ENCODE measurements at places on chromosomes 12 and 14.

DNA sequence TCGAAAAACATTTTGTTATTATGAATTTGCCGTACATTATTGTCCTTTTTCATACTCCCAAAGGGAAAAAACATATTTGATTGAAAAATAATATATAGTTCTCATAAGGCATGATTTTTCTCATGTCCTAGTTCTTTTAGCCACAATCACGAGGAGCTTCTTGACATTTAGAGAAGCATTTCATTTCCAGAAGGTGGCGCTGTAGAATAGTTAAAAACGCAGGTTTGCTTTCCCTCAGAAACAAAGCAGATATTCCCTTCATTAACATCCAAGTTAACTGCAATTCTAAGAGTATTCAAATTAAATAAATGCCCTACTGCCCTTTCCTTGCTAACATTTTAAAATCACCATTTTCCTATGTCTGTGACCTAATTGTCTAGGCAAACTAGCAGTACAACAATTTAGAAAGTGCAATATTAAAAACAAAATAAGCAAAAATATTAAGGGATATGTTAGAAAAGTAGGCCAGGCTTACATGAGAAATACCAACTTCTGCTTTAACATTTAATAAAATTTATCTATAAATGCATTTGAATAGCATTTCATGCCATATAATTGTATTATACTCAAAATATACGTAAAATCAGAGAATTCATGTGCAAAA, 10.9 kb upstream of the PIK3C2G start:
- peak; percentile 26 for DNase-seq

- no peak for DNase-seq
Observed at GRCh38 chr14:50734950-50735695, 67.0 kb upstream of the SAV1 start.

GRCh38 chr12:49043856-49044258, 16.7 kb downstream of the KMT2D start:
- DNase-seq, result no peak

DNA sequence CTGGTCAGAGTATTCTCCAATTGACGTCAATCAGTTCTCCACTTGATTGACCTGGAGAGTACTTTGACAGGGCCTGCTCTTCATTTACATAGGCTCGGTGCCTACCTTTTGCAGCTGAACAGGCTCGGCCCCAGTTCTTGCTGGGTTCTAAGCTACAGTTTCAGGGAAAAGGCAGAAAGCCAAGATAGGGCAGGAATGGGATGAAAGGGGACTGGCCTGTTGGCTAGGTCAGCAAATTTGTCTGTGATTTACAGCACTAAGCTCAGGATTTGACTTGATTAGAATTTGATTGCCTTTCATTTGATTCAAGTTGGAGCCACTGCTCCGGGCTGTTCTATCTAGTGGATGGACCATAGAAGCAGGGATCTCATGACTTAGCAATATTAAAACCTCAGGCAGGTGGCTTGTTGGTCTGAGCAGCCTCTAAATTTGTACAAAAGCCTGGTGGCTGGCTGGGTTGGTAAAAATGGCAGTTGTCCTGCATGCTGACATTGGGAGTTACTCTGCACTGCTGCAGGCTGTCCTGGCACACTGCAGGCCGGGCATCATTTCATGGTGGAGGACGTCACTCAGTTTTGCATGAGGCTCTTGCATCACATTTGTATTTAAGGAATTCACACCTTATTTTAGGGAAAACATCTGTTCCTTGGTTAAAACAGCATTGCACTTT, 71.8 kb downstream of the BICD1 start:
- DNase-seq, result no peak

- DNase-seq, result no peak
Observed at GRCh38 chr12:68899251-68899771, 33.7 kb downstream of the CPM start.

GRCh38 chr12:32002848-32003493, 43.8 kb downstream of the RESF1 start:
- DNase-seq, result no peak

GRCh38 chr14:29486132-29486531, 441.5 kb downstream of the PRKD1 start:
- DNase-seq, result no peak

GRCh38 chr14:64818151-64818550, 61.6 kb downstream of the SPTB start:
- DNase-seq, result no peak

GRCh38 chr12:3200814-3201233, 123.6 kb downstream of the TSPAN9 start:
- no peak for DNase-seq

- DNase-seq, result peak; percentile 96
Observed at GRCh38 chr12:113232840-113233585, 11.7 kb downstream of the TPCN1 start.

- DNase-seq, result no peak
Observed at GRCh38 chr14:102197317-102197853, 57.7 kb downstream of the WDR20 start.

GRCh38 chr14:59997449-59997848, 77.5 kb downstream of the LRRC9 start:
- DNase-seq, result peak; percentile 38

DNA sequence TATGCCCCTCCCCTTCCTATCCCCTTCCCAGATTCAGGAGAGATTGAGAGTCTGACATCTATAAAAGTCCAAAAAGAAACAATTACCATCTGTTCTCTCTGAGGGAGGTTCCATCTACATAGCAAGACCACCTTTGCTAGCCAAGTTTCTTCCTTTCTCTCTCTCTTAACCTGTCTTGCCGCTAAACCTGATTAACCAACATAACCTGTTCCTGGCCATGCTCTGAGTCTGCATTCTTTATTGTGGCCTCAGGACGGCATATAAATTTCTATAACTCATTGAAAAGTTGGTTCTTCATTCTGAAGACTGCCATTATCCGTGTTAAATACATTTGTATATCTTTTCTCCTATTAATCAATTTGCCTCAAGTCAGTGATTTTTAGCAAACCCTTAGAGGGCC, 594.0 kb downstream of the KCNH5 start:
- DNase-seq, result no peak

- peak; percentile 79 for DNase-seq
Observed at GRCh38 chr14:61269321-61270083, 11.6 kb downstream of the TMEM30B start.

Data from NCI-H2171 (cell line).